Activated T-helper 9 cell treated with anti-CD3 and anti-CD28 coated beads, Interleukin-2, amount 50 U/mL, for 16 hours (primary cell): ENCODE measurements at places on chromosomes 16 and 17.

GRCh38 chr17:292016-292415 lies 60.6 kb downstream of the RPH3AL start:
- no peak for DNase-seq

DNA sequence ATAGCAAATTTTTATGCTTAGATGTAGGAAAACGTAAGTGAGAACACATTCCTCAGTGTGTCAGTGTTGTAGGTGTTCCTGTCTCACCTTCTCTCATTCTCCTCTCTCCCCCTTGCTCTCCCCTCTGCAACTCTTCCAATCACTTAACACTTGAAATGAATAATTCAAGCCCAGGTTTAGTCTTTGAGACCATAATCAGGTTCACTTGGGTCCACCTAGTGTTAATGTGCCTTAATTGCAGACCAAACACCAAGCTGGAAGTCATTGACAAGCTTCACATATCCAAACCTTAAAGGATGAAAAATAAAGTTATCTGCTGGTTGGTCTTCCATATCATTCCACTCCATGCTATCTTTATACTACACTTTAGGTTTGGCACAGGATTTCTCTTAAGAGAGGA lies 37.0 kb downstream of the STXBP4 start:
- no peak for DNase-seq

DNA sequence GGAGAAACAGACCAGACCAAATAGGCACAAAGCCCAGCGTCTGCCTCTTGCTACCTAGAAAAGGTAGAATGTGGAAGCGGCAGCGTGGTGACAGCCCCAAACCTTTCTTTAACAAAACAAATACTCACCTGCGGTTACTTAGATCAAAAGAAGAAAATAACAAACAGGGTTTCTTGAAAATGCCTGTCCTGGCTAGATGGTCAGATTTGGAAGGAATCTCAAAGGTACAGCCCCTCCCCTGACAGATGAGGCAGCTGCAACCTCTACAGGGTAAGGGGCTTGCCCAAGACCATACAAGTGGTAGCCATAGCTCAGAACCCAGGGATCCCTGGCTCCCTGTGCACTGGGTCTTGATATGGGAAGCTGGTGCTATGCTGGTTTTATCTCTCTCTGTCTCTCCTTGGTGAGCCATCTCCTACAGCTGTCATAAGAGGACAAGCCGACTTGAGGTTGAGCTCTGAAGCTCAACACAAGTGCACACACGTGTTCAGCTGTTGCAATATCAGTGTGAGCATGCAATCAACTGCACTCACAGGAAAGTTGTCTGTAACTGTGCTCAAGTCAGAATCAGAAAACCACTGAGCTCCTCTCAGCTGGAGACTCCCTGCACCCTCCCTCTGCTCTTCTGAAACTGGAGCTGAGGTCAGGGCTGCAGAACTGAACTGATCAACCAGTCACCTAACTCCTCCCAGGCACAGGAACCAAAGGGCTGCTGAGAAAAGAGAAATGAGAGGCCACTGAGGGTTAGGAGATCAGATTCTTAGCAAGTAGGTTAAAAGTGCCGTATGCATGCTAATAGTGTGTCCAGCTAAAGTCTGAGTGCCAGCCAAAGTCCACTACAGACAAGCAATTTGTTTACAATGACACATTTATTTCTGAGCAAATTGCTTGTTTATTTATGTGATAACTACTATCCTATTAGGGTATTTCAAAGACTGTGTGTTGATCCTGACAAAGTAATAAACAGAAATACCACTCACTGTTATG lies 6.1 kb upstream of the RNF157 start:
- DNase-seq = no peak

DNA sequence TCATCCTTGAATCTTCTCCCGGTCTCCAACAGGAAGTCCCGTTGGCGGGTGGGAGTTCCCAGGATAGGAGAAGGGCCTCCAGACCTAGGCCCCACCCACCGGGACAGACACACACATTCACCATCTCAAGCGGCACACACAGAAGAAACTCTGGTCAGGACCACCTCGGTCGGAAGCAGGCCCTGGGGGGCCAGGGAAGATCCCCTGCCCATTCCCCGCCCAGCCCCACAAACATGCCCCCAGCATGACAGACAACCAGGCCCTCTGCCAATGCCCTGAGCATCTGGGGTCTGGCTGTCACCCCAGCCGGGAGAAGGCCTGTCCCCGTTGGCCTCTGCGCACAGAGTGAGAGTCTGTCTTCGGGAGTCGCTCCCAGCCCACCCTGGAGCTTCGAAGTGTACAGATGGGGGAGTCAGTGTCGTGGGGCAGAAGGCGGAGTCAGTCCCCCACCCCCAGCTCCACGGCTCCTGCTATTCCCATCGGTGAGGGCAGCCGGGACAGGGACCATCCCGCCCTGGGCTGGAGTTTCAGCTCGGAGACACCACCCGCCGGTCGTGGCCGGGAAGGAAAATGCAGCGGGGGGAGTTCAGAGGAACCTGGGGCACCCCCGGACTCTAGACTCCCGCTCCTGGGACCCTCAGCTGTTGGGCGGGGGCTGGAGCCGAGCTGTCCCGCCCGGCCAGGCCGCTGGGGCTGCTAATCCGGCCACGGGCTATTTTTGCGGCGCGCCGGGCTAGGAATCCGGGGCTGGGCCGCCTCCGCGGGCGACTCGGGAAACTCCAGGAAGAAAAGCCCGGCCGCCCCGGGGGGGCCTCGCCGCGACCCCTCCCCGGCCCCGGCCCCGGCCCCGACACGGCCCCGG lies 660 bp downstream of the RHBDF1 start:
- no peak for DNase-seq

GRCh38 chr17:3693829-3694231 lies 2.1 kb downstream of the P2RX5 start:
- DNase-seq = peak; percentile 17

- DNase-seq = no peak
Measured at GRCh38 chr17:73594025-73594424, 50.2 kb downstream of the SDK2 start.

DNA sequence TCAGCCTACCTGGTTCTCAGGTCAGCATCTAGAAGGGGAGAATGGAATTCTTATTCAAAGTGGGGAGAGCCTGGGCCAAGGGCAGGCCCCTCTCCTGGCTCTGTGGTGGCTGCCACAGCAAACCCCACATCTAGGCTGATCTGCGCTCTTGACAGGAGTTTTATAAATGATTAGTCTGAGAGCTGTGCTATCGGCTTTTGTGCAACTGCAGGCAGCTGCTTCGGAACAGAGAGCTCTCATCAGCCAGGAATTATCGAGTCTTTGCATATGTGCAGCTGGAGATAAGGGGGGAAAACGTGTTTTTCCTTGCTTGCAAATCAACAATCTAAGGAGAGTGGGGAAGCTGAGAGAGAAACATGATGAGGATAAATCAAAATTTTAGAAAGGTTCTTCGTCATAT lies 91.7 kb downstream of the HS3ST3A1 start:
- DNase-seq = no peak
